ENCODE measurements at places on chromosomes 7 and 10.

- DNase-seq, result no peak
Measured at GRCh38 chr10:17528306-17528862, 74.0 kb upstream of the ST8SIA6 start.

- DNase-seq, result no peak
Measured at GRCh38 chr7:36091874-36092176, 61.2 kb upstream of the EEPD1 start.

GRCh38 chr10:34102237-34102673, 712.8 kb downstream of the PARD3 start:
- no peak for DNase-seq

DNA sequence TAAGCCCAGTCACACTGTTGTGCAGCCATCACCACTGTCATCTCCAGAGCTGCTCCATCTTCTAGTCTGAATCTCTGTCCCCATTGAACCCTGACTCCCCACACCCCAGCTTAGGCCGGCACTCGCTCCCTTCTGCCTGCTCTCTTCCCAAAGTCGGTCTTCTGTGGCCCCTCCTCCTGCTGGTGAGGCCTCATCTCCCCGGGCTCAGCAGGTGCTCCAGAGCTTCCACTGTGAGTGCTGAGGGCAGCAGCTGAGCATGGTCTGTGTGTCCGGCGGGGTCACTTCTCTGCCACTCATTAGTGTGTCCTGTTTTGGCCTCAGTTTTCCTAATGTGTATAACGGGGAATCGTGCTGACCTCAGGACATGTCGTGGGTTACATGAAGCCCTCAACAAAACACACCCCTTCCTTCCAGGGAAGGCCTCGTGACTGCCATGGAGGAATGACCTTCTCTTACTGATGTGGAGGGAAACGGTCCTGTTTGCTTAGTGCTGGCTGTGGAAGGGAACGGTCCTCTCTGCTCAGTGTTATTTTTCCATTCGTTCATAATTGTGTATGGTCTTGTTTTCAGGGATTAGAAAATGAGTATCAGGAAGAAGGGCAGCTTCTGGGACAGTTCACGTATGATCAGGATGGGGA, 4.3 kb upstream of the GET4 start:
- DNase-seq, result no peak

DNA sequence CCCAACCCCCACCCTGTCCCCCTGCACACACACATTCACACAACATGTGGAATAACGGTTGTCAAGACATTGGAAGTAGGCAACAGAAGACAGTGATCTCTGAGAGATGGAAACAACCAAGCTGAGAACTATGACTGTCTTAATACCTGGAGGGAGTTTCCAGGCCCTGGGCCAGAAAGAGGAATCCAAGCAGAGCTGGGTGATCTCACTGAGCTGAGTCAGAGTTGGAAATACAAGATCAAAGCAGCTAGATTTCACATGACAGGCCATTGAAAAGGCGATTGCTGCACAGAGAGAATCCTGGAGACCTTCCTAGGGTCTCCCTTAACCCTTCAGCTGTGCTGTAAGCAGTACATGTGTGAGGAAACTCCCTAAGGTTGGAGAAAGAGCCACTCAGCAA, 165.8 kb upstream of the PRSS1 start:
- DNase-seq, result no peak

DNA sequence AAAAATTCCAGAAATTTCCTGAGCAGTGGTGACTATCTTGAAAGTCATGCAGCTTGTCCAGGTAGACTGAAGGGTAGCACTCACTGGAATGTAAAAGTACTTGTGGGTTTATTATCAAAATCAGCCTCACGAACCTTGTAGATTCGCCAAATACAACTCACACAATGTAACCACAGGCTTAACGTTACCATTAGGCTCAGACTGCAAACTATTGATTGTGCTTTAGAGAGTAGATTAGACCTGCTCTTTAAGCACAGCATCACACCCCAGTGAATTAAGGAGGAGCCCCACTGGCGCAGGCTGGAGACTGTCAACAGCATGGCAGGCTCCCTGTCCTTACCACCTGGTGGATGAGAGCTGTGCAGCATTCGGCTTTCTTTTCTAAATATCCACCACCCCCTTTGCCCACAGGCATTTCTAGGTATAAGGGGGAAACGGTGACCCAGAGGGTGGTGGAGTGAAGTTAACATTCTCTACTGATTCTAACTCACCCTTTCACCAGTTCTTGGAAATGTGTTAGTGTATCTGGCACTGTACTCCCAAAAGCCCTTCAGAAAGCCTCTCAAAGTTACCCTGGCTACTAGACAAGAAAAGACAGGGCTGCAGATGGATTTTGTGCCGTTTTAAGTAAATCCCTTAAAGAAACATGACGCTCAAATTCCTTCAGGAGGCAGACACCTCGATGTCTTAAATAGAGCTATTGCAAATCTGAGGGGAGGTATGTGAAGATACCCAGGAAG, 56.6 kb downstream of the GSDME start:
- DNase-seq, result no peak

DNA sequence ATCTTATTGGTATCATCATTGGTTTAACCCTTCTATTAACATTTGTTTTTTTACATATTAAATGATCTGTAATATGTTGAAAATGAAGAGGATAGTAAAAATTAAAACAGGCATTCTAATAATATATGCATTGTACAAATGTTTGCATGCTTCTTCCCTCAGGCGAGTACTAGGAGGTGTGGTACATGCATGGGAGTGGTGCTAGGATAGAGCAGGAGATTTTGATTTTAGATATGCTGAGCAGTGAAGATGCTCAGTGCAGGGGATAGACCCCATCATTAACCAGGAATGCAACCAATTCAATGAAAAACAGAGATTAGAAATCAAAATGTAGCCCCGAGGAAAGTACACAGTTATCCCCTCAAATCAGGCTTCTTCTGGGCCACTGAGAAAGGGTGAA, 916.4 kb downstream of the LRMDA start:
- DNase-seq, result no peak

- DNase-seq, result no peak
Measured at GRCh38 chr10:15640536-15641085, 79.1 kb downstream of the ITGA8 start.

DNA sequence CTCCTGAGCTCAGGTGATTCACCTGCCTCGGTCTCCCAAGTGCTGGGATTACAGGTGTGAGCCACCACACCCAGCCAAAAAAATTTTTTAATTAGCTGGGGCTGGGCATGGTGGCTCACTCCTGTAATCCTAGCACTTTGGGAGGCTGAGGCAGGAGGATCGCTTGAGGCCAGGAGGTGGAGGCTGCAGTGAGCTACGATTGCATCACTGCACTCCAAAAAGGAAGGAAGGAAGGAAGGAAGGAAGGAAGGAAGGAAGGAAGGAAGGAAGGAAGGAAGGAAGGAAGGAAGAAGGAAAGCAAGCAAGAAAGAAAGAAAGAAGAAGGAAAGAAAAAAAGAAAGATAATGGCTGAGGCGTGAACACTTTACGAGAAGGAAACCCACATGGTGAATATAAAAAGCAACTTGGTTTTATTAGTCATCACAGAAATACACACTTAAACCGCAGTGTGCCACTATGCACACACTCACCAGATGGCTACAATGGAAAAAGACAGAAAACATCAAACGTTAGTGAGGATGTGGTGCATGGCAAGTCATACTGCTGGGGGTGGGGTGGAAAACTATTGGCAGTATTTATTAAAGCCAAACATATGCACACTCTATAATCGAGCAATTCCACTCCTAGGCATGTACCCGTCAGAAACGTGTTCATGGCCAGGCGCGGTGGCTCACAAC, 4.4 kb upstream of the CCL26 start:
- DNase-seq, result no peak

- no peak for DNase-seq
Measured at GRCh38 chr7:143391462-143392404, 10.6 kb downstream of the ZYX start.

DNA sequence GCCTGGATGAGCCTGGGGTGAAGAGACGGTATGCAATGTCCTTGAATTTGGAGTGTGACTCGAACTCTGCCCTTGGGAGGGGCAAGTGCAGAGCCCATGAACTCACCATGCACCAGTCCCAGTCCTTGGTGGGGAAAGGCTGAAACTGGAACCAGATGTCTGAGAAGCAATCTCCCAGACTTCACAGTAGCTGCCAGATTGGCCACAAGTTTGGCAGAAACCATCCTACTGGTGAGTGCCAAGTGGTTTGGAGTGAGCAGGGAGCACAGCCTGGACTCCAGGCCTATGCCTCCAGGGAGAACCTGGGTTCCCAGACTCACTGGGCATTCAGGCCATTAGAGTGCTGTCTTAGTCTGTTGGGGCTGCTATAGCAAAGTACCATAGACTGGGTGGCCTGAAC, 99.6 kb upstream of the LYZL1 start:
- DNase-seq, result no peak

DNA sequence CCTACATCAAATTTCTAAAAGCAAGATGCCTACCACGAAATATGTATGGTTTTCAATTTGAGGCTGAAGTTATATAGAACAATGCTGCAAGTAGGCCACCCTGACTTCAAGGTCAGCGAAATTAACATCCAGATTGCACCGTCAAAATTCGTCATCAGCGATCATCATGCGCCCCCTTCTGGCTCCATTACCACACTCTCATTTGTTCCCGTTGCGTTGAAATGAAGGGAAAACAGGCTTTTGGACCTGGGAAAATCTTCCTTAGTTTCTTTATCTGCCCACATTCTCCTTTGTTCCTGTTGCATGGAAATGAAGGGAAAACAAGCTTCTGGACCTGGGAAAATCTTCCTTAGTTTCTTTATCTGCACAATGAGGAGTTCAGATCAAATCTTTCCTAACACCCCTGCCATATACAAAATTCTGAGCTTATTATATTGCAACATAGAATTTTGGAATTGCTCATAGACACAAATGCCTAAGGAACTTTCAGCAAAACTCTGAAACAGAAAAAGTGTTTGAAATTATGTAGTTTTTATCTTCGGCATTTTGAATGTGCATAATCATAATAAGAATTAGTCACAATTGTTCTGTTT, 98.2 kb upstream of the PRKCQ start:
- peak; percentile 61 for DNase-seq

GRCh38 chr7:103622274-103622673, 176.3 kb upstream of the SLC26A5 start:
- DNase-seq, result no peak

GRCh38 chr7:21146642-21147423, 281.1 kb upstream of the SP4 start:
- no peak for DNase-seq

- DNase-seq, result no peak
Measured at GRCh38 chr7:114102996-114103395, 184.2 kb upstream of the PPP1R3A start.
